Kidney epithelial cell (primary cell): ENCODE measurements at places on chromosomes 2 and 18.
A peak's percentile ranks its signal among the peaks of the same experiment; 100 is the strongest.

GRCh38 chr2:239600650-239601049, 199.8 kb upstream of the HDAC4 start:
- no peak for DNase-seq

GRCh38 chr2:238970553-238971081, 122.7 kb downstream of the TWIST2 start:
- peak; percentile 9 for DNase-seq

GRCh38 chr2:233803292-233803911, 25.3 kb downstream of the MROH2A start:
- DNase-seq: no peak

GRCh38 chr2:198478361-198478760, 674.0 kb downstream of the PLCL1 start:
- DNase-seq: no peak

DNA sequence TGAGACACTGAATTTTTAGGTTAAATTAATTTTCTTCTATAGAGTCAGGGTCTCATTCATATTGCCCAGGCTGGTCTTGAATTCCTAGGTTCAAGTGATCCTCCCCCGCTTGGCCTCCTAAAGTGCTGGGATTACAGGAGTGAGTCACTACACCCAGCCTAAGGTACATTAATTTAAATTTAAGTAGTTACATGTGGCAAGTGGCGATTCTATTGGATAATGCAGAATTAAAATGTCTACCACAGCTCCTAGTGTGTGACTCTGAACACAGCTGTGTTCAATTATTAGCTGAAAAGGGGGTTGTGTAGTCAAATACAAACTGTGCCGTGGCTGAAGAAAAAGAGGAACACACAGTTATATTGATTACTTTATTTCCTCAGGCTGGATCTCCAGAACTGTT, 2.2 kb upstream of the CAD start:
- DNase-seq: no peak

DNA sequence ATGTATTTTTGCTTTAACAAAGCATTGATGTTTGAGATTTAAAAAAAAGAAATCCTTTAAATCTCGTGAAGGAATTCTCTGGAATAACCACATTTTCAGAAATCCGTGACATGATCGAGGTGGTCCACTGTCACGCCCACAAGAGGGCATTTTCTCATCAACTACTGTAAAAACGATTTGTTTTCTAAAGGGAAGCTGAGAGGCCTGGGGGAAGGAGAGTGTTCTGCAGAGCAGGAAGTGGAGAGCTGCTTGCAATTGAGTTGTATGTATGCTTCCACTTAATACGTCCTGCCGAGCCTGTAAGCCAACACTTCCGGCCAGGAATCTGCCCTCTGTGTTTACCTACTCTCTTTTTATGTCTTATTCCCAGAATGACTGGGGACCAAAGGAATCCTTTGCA, 19.4 kb downstream of the KLHL29 start:
- DNase-seq: peak; percentile 63

- DNase-seq: no peak
These were observed 11.0 kb downstream of the EIF5B start for GRCh38 chr2:99348173-99348572.

GRCh38 chr18:3530807-3531206, 80.8 kb downstream of the TGIF1 start:
- no peak for DNase-seq

DNA sequence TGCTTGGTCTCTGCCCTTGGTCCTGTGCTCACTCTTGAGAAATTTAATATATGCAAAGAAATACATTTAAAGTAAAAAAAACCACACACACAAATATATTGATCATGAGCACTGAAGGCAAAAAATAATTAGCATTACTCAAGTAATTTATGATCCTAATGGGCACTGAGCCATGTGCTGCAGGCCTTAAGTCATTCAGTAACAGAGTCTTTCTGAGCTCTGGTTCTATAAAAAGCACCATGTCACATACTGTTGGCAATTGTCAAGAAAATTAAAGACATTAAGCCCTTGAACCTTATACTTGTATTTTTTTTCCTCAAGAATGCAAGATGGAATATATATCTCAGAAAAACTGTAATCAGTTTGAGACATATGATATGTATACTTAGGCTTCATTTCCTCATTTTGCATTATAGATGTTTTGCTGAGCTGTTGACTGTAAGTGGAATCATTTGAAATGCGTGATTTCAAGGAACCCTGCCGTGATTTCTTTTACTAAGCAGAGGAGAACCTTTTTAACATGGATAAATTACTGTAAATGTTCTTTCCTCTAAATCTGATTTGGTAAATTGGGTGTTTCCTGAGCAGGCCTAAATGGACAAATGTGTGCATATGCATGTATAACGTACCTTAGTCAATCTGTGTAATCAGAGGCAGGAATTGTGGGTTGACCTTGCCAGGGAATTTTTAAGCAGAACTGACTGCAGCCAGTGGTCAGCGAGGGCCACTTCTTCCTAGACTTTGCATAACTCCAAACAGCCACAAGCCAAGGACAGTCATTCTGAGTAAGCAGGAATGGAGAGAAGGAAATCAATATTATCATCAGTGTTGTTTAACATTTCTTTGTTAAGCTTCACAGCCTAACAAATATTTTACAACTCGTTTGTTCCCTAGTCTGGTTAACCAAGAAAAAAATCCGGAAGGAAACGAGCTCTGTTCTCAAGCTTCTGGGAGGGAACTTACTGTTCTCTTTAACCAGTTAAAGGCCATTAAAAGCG, 191.5 kb upstream of the ATP5MC3 start:
- DNase-seq: peak; percentile 23

DNA sequence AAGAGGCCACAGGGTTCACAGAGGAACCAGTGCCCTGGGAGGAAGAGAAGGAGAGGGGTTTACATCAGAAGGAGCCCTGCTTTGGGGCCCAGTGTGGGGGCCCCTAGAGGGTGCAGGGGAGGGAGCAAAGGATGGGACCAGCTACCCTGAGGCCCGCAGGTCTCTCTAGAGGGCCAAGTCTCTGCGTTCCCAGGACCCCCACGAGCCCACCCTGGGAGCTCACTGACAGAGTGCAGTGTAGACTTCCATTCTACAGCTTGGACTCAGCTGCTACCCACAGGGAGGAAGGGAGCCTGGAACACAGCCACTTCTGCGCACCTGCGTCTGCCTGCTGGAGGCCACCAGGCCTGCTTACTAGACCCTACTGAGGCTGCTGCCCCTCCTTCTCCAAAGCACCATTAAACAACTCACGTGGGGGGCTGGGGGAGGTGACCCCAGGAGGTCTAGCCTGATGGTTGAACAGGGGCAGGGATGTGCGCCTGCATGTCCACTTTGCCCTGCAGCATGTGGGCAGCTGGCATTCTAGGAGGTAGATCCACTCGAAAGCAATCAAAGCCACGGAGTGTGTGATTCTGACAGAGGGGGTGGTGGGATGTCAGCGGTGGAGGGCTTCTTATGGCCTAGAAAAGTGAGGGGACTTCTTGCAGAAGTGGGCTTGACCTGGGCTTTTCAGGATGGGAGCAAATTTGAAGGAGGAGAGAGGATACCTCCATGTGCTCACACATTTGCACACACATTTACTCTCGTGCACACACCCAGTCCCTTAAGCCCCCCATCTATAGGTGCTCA, 90.2 kb downstream of the ZFP36L2 start:
- DNase-seq: no peak

- no peak for DNase-seq
These were observed 277.4 kb upstream of the MC4R start for GRCh38 chr18:60649842-60650536.

DNA sequence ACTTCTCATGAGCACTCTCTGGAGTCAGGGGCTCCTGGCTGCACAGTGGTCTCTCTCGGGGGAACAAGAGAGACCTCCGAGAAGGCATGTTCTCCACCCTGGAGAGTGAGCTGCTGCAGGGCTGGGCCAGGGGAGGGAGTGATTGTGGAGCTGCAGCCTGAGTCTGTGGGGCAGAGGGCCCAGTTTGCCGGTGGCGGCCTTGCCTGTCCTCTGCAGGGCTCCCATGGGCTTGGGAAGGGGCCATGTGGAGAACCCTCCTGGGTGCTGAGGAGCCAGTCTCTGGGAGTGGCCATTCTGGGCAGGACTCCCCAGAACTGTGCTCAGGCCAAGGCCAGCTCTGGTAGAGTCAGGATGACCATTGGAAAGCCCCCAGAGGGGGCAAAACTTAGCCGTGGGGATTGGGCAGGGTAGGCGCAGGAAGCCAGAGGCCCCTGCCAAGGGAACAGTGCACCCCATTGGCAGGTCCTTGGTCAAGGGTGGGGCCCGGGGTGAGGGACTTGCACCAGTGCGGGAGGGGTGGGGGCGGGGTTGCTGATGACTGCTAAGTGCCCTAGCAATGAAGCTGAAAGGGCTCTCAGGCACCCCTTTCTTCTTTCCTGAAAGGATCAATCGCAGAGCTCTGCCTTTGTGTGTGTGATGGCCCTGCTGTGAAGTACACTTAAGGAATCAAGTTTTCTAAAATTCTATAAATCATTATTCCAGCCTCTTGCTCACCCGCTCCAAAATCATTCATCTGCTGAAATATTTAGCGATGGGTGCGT, 69.7 kb upstream of the BOD1L2 start:
- DNase-seq: no peak

DNA sequence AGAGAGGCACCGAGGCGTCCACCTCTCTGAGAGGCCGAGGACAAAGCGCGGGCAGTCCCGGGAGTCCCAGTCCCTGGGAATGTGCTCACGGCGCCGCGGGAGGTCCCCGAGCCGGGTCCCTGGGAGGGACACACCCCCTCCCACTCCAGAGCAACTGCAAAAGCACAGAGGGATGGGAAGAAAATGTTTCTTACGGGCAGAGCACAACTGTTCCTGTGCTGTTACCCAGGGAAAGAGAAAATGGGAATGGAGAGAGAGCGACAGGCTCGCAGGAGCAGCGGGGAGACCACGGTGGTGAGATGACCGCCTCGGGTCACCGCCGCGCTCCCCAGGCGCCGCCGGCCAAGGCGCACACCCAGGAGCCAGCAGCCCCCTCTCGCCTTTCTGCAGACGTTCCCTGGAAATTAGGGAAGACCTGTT, 1.2 kb upstream of the BCL11A start:
- no peak for DNase-seq

DNA sequence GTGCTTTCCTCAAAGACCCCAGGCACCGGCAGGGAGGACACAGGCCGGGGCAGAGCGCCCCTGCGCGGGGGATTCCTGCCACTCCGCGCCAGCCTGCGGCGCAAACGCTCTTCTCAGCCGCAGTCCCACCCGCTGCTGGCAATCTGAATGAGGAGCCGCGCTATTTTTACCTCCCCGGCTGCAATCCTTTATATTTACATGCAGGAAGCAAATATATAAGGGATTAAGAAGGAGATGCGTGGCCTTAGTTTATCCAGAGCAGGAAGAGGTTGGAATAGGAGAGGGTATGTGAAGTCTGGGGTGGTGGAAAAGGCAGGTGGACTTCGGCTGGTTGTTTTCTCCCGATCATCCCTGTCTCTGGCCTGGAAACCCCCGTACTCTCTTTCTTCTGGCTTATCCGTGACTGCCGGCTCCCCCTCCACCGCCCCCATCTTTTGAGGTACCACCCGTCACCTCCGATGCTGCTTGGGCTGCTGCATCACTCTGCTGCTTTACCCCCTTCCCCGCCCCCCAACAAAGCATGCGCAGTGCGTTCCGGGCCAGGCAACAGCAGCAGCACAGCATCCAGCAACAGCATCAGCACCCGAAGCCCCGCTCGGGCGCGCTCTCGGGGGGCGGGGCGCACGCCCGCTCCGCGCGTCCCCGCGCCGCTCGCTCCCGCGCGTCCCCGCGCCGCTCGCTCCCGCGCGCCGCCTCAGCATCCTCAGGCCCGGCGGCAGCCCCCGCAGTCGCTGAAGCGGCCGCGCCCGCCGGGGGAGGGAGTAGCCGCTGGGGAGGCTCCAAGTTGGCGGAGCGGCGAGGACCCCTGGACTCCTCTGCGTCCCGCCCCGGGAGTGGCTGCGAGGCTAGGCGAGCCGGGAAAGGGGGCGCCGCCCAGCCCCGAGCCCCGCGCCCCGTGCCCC, at the start of gene ADAM23:
ADAM23 (plus strand) TSS at position 700 of the 902 bp plus-strand sequence. CDS start 335 bp downstream, outside the sequence.
- no peak for DNase-seq

DNA sequence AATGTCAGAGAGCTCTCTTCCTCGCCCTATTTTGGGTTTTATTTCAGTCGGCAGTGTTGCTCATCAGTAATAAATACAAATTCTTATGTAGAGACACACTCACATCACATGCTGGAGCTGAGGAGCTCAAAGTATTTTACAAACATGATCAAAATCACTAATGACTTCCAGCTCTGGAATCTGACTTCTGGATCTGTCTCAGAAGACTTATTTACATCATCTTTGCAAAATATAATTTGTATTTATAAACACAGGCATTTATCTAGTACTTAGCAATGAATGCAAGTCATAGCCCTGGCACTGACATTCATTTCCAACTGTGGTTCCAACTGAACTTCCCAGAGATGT, 327.1 kb downstream of the NCKAP5 start:
- no peak for DNase-seq

GRCh38 chr18:75810516-75810915, 383.0 kb upstream of the SMIM21 start:
- DNase-seq: no peak

- DNase-seq: no peak
These were observed 50.0 kb upstream of the MBOAT2 start for GRCh38 chr2:9053534-9053931.

DNA sequence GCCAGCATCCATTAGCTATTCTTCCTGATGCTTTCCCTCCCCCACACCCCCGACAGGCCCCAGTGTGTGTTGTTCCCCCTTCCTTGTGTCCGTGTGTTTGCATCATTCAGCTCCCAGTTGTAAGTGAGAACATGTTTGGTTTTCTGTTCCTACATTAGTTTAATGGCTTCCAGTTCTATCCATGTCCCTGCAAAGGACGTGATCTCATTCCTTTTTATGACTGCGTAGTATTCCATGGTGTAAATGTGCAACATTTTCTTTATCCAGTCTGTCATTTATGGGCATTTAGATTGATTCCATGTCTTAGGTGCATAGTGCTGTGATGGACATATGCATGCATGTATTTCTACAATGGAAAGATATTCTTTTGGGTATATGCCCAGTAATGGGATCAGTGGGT, 104.7 kb downstream of the TMEM185B start:
- DNase-seq: no peak

DNA sequence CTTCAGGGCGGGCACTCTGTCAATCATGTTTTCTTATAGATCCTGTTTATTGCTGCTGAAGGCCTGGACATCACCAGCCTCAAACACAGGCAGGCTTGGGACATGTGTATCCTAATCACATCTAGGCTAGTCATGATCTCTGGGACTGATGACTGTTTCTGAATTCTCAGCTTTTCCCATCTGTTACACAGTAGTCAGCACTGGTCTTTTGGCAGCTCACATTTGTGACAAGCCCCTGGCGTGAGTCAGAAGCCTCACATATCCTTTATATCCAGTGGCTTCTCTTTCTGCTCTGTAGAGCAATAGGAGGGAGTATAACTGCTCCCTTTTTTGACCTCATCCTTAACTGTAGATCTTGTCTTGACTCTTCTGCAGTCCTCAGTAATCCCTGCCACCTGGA, 4.5 kb downstream of the SEMA4F start:
- DNase-seq: no peak
